ENCODE measurements at places on chromosomes 5 and 9. TPM values are rescaled to one million over a fixed set of nuclear protein-coding genes. Genes with fewer than 3 reads are reported as not detected.
A peak's percentile ranks its signal among the peaks of the same experiment; 100 is the strongest.

The CCL28 gene
- total RNA-seq: 13.0 TPM

The AHRR gene
- total RNA-seq: 33.3 TPM

The LRRTM2 gene
- total RNA-seq: 0.44 TPM

The ADAMTS19 gene
- not detected for total RNA-seq

The COL15A1 gene
- total RNA-seq: not detected

The SV2C gene
- 0.32 TPM for total RNA-seq

The CARD9 gene
- 17.6 TPM for total RNA-seq

DNA sequence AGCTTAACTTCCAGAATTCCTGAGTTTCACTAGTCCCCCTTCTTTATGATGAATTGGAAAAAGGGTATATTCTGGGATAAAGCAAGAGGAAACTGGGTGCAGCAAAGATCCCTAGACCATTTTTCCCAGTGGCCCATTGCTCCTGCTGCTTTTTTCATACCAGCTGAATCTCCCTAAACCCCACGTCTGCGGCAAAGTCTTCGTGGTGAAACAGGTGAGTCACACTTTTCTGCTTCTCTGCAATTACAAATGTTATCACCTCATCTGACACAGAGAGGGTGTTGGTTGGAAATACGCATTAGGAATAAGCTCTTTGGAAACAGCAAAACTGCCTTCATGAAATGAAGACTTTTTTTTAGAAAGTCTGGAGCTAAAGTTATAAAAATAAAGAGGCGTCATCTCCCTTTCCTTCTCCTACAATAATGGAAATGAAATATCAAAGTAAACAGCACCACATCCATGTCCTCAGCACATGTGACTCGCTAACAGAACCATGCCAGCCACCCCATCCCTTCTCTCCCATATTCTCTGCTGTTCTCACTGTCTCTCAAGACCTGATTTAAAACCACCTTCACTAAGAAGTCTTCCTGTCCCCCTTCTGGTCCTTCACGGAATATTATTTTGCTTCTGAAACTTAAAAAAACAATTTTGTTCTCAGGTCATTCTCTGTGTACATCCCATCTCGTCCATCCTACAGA is 39.5 kb upstream of the GLRX start:
- H3K27me3 ChIP-seq: no peaks in the 10 kb centered on the region
- H3K27ac ChIP-seq: peak overlapping the region; percentile 73
- peaks cover 67% of the 10 kb centered on the region for H3K4me1 ChIP-seq
- H3K36me3 ChIP-seq: no peaks in the 10 kb centered on the region
- H3K4me3 ChIP-seq: peak overlapping the region; percentile 49

DNA sequence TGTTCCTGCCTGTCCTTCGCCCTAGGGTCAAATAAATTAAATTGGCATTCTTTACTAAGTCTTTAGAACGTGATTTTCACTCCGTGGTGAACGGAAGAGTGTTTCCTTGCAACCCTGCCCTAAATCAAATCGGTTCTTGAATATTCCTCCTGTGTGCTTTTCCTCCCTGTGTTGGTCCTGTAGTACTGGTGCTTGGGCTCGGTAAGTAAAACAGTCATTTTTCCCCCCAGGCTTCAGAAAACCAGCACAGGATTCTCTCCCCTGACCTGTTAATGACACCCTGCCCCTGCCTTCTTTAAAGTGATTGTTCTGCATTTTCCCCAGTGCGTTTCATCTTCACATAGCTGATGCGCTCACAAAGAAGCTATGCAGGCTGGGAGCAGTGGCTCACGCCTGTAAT is 96.0 kb downstream of the AK8 start:
- DNase-seq: no peak
- H3K4me1 ChIP-seq: peaks cover 18% of the 10 kb centered on the region
- no peak overlapping the region for H3K4me3 ChIP-seq

GRCh38 chr9:34374905-34375552 is 1.7 kb downstream of the MYORG start:
- H3K4me1 ChIP-seq: peaks cover 21% of the 10 kb centered on the region
- no peaks in the 10 kb centered on the region for H3K27me3 ChIP-seq
- peak overlapping the region; percentile 86 for H3K4me3 ChIP-seq
- DNase-seq: no peak
- H3K36me3 ChIP-seq: peaks cover 4% of the 10 kb centered on the region
- no peak overlapping the region for H3K27ac ChIP-seq

GRCh38 chr9:126697330-126697729 is 83.6 kb downstream of the LMX1B start:
- DNase-seq: no peak
- H3K36me3 ChIP-seq: no peaks in the 10 kb centered on the region
- peaks cover 7% of the 10 kb centered on the region for H3K27me3 ChIP-seq
- no peaks in the 10 kb centered on the region for H3K4me1 ChIP-seq

GRCh38 chr5:173668910-173669309 is 52.5 kb upstream of the BOD1 start:
- H3K27ac ChIP-seq: no peak overlapping the region
- no peaks in the 10 kb centered on the region for H3K27me3 ChIP-seq
- no peak for DNase-seq

DNA sequence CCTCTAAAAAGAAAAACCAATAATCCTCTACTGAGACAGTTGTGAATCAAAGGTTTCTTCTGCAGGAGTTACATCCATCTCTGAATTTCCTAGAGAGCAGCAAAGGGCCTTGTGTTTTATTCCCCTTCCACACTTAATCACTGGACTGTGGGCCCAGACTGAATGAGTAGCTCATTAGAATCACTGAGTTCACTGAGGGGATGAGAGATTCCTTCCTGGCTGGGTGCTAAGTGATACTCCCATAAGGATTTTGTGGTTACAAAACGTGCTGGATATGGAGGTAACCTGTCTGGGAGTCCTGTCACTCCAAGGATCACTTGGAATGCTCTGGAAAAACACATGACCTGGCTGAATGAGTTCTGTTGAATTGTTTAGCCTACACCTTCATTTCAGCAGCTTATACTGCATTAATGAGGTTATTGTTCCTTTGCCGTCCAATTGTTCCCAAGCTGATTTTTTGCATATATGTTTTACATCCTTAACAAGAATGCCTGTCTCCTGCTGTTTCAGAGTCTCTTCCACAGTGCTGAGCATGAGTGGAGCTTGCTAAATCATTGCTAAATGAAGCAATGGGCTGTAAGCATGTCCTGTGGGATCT is 82.9 kb downstream of the MEF2C start:
- no peak overlapping the region for H3K27ac ChIP-seq
- no peaks in the 10 kb centered on the region for H3K4me1 ChIP-seq
- DNase-seq: no peak

- no peak overlapping the region for H3K27ac ChIP-seq
- H3K36me3 ChIP-seq: no peaks in the 10 kb centered on the region
- no peak overlapping the region for H3K4me3 ChIP-seq
- no peaks in the 10 kb centered on the region for H3K27me3 ChIP-seq
- H3K4me1 ChIP-seq: no peaks in the 10 kb centered on the region
- no peak for DNase-seq
These were observed 747.6 kb upstream of the EDIL3 start for GRCh38 chr5:85132269-85132668.

GRCh38 chr5:90866915-90867731 is 308.5 kb downstream of the ADGRV1 start:
- peaks cover 15% of the 10 kb centered on the region for H3K4me1 ChIP-seq
- H3K36me3 ChIP-seq: no peaks in the 10 kb centered on the region
- H3K27me3 ChIP-seq: peaks cover 15% of the 10 kb centered on the region

- no peaks in the 10 kb centered on the region for H3K27me3 ChIP-seq
- no peaks in the 10 kb centered on the region for H3K4me1 ChIP-seq
- no peak for DNase-seq
- no peaks in the 10 kb centered on the region for H3K36me3 ChIP-seq
These were observed 322.5 kb downstream of the CDK5RAP2 start for GRCh38 chr9:120257483-120257882.

- H3K27ac ChIP-seq: no peak overlapping the region
- H3K4me3 ChIP-seq: no peak overlapping the region
- H3K36me3 ChIP-seq: no peaks in the 10 kb centered on the region
- DNase-seq: no peak
- H3K4me1 ChIP-seq: peaks cover 18% of the 10 kb centered on the region
- peaks cover 53% of the 10 kb centered on the region for H3K27me3 ChIP-seq
These were observed 63.9 kb downstream of the MAT2B start for GRCh38 chr5:163569284-163569683.

GRCh38 chr5:139389701-139390638 is at the start of gene MZB1:
Gene MZB1 (minus strand): TSS chr5:139389913. CDS start chr5:139389856, 57 bp downstream.
- peak within 1 kb of the TSS; percentile 100 for H3K4me3 ChIP-seq
- no peaks in the 10 kb centered on the region for H3K27me3 ChIP-seq
- H3K27ac ChIP-seq: peak within 1 kb of the TSS; percentile 100
- peak; percentile 79 for DNase-seq

DNA sequence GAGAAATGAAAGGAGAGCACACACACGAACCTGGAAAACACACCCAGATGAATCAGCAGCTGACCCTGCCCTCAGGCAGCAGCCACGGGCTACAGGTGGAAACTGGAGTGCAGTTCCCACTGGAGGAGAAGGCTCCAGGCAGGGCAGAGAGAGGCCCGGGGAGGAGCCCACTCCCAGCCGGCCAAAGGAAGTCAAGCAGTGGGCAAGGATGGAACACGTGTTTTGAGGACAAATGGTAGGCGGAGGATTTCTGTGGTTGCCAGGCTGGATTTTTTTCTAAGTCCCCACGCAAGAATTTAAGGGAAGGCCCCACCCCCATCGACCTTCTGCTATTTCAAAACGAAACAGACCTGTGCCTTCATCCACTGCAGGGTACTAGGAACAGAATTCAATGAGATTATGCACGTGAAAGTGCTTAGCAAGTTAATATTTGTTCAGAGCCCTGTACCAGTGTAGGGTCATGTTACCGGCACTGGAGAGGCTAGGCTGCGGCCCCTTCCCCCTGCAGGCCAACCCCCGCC is 6.8 kb downstream of the EPB41L4B start:
- no peak for DNase-seq
- no peak overlapping the region for H3K27ac ChIP-seq
- H3K4me1 ChIP-seq: peaks cover 4% of the 10 kb centered on the region
- H3K4me3 ChIP-seq: no peak overlapping the region
- H3K27me3 ChIP-seq: peaks cover 74% of the 10 kb centered on the region

DNA sequence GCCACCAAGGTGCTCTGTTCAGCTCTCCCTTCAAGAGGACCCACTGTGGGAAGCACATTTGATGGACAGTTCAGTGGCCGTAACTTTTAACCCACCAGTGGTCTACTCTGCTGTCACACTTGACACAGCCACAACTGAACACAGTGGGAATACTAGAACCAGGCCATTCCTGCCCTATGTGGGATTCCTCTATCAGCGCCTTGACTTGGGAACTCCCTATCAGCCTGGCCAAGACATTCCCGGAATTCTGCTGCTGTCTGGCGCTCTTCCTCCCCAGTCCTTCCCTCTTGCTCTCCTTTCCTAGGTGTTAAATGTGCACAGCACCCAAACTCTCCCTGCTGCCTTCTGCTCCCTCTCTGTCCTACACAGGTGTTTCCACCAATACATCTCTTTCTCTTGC is 23.1 kb upstream of the SH3PXD2B start:
- DNase-seq: no peak
- peaks cover 7% of the 10 kb centered on the region for H3K27me3 ChIP-seq
- H3K4me3 ChIP-seq: no peak overlapping the region
- H3K27ac ChIP-seq: no peak overlapping the region
- H3K36me3 ChIP-seq: no peaks in the 10 kb centered on the region

DNA sequence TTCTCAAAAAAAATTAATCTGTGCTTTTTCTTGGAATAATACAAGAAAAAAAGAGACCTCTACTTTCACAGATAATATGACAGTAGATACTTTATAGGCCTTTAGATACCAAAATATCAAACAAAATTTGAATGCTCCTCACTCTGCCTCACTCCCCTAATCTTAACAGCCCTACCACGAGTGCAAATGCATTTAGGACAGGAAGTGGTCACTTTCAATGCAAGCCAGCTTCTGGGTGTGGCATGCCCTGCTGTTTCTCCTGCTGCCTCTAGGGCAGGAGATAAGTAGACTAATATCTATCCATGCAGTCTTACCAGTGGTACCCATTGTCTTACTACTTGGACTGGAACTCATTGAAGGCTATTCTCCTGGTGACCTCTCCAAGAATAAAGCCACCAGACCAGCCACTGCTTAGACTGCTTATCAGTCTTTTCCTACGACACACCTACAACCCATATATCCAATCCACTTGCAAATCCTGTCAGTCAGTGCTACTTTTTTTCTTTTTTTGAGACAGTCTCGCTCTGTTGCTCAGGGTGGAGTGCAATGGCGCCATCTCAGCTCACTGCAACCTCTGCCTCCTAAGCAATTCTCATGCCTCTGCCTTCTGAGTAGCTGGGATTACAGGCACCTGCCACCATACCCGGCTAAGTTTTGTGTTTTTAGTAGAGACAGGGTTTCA is 23.0 kb downstream of the FRRS1L start:
- DNase-seq: peak; percentile 16
- peaks cover 28% of the 10 kb centered on the region for H3K27me3 ChIP-seq
- H3K4me1 ChIP-seq: peaks cover 4% of the 10 kb centered on the region
- H3K27ac ChIP-seq: no peak overlapping the region
- H3K36me3 ChIP-seq: no peaks in the 10 kb centered on the region
- H3K4me3 ChIP-seq: no peak overlapping the region

- H3K27me3 ChIP-seq: peaks cover 1% of the 10 kb centered on the region
- peak overlapping the region; percentile 92 for H3K4me3 ChIP-seq
- peak overlapping the region; percentile 97 for H3K27ac ChIP-seq
- H3K4me1 ChIP-seq: peaks cover 28% of the 10 kb centered on the region
- H3K36me3 ChIP-seq: peaks cover 17% of the 10 kb centered on the region
These were observed 90.6 kb downstream of the ANXA2R start for GRCh38 chr5:42949348-42950115.

DNA sequence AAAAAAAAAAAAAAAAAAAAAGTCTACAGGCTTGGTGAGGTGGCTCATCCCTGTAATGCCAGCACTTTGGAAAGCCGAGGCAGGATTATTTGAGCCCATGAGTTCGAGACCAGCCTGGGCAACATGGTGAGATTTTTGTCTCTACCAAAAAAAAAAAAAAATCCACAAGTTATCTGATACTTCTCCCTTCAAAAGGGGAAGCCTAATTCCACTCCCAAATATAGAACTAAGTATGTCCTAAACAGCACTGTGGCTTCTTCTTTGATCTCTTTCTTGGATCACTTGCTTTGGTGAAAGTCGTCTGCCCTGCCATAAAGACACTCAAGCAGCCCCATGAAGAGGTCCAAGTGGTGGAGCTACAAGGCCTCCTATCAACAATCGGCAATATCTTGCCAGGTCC is 18.8 kb upstream of the STING1 start:
- no peak overlapping the region for H3K27ac ChIP-seq
- peaks cover under 1% of the 10 kb centered on the region for H3K4me1 ChIP-seq
- H3K27me3 ChIP-seq: peaks cover 2% of the 10 kb centered on the region
- no peak overlapping the region for H3K4me3 ChIP-seq
- no peak for DNase-seq

DNA sequence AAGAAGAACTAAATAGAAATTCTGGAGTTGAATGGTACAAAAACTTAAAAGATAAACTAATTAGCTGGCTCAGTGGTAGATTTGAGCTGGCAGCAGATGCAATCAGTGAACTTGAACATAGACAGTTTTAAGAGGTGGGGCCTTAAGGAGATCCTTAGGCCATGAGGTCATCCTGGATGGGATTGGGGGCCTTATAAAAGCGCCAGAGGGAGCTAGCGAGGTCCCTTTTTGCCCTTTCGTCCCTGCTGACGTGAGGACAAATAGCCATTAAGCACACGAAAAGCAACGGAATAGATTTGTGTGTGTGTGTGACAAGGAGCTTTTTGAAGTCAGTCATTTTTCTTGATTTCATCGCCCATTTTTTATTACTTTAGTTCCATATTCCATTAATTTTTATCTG is 83.3 kb downstream of the ZNF354C start:
- no peak for DNase-seq
- no peak overlapping the region for H3K27ac ChIP-seq
- H3K4me3 ChIP-seq: no peak overlapping the region
- peaks cover 3% of the 10 kb centered on the region for H3K36me3 ChIP-seq
- no peaks in the 10 kb centered on the region for H3K27me3 ChIP-seq
- H3K4me1 ChIP-seq: peaks cover 14% of the 10 kb centered on the region

Data from activated T-helper 2 cell treated with anti-CD3 and anti-CD28 coated beads, Interferon-gamma antibody, Interleukin-2, Interleukin-4, amounts not matched to agents 10 μg/mL and 5 μg/mL and 100 μg/mL, durations not matched to agents 14 hours and 24 hours and 36 hours (primary cell).